ENCODE measurements at places on chromosomes 7 and 10.

GRCh38 chr7:87341441-87341840, 4.0 kb upstream of the CROT start:
- DNase-seq: no peak

DNA sequence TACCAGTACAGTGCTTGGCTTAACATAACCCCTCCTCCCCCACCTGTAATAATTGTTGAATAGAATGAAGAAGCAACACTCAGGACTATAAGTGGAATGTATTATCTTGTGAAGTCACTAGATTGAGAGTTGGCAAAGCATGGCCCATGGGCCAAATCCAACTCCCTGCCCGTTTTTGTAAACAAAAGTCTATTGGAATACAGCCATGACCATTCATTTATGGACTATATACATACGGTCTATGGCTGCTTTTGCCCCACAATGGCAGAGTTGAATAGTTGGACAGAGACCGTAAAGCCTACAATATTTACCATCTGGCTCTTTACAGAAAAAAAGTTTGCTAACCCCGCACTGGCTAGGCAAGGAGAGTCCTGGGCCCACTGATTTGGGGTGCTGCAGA, 48.1 kb upstream of the CYCS start:
- no peak for DNase-seq

GRCh38 chr10:77601488-77601887, 36.1 kb downstream of the KCNMA1 start:
- DNase-seq: no peak

DNA sequence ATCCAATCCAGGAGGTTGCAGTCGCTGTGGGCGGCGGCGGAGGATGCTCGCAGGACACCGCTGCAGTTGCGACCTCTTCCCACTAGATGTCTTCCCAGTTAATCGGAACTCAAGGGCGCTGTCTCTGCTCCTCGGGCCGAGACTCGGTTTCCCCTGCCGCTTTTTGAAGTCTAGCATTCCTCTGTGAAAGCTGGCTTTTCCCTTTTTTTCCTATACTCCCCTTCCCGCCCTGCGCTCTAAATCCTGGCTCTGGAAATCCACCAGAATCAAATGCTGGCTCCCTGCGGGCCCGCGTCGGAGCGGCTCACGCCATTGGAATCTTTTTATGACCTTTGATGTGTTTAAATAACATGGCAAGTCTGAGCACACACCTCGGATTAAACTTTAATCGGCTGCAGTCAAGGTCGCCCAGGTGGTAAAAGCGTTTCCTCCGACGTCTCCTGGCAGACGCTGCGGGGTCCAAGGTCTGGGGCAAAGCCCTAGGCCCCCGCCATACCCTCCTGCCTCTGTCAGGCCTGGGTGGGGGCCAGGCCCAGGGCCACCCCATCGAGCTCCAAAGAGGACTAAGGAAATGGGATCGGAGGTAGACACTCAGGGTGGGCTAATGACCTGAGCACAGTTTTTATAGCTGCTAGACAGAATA, 10.7 kb upstream of the HOXA13 start:
- no peak for DNase-seq

- DNase-seq: no peak
Measured at GRCh38 chr10:126252884-126253610, 135.2 kb downstream of the ADAM12 start.

DNA sequence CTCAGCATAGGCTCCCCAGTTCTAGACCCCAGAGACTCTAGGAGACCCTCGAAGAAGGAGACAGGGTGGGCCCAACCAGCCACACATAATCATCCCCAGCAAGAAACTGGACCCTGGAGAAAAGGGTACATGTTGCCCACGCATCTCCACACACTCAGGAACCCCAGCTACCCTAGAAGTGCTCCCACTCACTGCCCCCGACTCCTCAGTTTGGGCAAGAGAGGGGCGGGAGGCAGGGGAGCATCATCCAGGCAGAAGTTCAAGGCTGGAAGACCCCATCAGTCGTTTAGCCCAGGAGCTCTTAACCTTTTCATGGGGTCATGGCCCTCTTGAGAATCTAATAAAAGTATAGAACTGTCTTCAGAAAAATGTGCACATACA, 1.8 kb upstream of the ZNF467 start:
- no peak for DNase-seq

GRCh38 chr7:107355616-107356015, 114.2 kb upstream of the GPR22 start:
- no peak for DNase-seq

DNA sequence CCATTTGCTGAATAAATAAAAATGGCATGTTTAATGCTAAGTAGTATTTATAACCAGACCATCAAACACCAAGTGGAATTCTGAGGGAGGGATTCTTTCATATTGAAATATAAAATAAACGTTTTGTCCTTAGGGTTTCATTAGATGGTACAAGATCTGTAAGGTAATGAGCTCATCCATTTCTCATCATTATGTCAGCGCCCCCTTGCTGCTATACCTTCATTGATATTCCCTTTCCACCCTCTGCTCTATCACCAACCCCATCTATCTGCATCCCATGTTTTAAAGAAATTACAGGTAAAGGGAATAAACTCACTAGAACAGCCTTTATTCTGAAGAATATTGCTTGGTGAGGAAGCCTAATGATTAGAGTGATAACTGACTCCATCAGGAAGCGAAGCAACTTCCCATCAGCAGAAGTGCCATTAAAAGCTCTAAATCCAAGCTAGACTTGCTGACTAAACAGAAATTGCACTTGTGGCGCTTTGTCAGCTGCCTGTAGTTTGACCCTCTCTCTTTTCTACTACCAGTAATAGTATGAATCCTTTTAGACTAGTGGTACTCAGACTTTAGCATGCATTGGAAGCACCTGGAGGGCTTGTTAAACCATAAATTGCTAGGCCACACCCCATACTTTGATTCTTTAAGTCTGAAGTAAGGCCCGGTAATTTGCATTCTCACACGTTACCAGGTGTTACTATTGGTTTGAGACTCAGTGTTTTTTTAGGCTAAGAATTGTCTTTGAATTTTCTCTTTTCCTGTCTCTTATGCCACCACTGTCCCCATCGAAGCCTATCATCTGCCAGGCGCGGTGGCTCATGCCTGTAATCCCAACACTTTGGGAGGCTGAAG, 27.5 kb downstream of the ADD3 start:
- no peak for DNase-seq

DNA sequence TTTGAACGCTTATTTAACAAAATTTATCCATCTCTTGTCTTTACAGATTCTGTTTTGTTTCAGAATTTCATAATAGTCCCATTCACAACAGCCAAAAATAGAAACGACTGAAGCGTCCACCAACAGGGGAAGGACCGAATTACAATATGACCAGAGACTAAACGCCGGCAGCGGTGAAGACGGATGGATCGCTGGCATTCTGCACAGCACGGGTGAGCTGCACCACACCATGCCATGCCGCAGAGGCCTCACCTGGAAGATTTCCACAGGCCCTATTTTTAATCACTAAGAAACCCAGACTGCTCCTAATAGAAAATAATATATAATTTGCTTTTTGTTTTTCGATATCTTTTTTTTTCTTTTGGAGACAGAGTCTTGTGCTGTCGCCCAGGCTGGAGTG, 91.0 kb downstream of the ELFN1 start:
- no peak for DNase-seq

DNA sequence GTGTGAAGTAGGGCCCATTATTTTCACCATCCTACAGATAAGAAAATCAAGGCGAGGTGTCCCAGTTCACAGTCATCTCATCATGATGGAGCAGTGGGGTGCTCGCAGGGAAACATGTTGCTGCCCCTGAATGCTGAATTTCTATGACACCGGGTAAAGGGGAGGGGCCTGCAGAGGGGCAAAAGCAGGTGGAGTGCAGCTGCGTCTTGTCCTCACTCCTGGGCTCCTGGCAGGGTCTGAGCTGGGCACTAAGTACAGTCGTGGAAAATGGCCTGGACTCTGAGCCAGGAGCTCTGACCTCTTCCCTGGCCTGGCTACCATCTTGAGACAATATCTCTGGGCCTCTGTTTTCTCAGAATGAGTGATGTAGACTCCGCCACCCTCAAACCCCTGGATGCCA, 253.1 kb upstream of the PITRM1 start:
- no peak for DNase-seq
